CD4-positive, alpha-beta T cell treated with Interleukin-4 for 4 hours (primary cell): ENCODE measurements at places on chromosomes 3 and 15.

GRCh38 chr3:181076558-181076957 is 87.0 kb upstream of the DNAJC19 start:
- no peak for DNase-seq

- no peak for DNase-seq
Measured at GRCh38 chr3:32421991-32422859, 30.6 kb downstream of the CMTM7 start.

DNA sequence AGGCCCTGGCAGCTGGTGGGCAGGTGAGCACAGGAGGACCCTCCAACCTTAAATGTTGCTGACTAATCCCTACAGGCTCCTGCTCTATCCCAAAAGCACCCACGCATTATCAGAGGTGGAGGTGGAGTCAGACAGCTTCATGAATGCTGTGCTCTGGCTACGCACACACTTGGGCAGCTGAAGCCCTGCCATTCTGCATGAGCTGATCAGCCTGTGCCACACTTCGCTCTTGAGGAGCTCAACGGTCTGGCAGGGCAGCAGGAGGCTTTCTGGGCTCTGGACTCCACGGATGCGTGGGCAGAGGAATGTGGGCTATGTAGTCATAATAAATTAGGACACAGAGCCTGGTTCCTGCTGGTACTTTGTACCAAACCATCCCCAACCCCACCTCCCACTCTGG is 6.1 kb downstream of the MST1 start:
- DNase-seq = no peak

- no peak for DNase-seq
Measured at GRCh38 chr3:13800064-13800463, 79.8 kb downstream of the WNT7A start.

DNA sequence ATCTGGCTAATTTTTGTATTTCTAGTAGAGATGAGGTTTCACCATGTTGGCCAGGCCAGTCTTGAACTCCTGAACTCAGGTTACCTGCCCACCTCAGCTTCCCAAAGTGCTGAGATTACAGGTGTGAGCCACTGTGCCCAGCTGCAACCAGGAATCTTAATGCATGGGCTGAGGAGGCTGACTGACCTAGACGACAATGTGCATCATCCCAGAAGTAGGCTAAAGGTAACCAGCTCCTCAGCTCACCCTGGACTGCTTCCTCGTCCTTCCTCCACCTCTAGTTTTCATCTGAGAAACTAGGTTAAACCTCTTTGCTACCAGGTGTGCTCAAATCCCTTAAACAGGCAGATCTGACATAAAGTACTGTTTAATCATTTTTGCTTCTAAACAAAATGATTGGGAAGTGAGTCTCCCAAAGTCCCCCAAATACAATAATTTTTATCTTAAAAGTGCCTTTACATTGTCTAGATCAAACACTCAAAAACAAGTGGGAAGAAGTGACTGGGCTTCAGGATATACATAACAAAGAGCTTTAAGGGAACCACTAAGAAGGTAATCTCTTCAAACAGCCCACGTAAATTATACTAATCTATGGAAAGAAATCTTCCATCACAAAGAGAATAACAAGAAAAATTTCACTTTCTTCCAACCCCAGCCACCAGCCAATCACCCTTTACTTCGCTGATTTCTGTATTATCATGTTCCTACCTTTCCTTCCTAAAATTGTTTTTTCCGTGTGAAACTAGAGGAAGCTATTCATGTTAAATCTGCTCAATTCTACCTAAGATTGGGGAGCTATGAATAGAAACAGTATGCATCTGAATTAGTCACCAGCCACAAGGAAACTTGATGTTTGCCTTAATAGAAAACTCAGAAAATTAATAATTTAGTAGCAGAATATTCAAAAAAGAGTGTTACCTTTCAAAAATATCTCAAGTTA is 34.7 kb downstream of the IGF2BP2 start:
- DNase-seq = no peak

- peak; percentile 71 for DNase-seq
Measured at GRCh38 chr15:40344631-40345120, 3.9 kb upstream of the CCDC9B start.

DNA sequence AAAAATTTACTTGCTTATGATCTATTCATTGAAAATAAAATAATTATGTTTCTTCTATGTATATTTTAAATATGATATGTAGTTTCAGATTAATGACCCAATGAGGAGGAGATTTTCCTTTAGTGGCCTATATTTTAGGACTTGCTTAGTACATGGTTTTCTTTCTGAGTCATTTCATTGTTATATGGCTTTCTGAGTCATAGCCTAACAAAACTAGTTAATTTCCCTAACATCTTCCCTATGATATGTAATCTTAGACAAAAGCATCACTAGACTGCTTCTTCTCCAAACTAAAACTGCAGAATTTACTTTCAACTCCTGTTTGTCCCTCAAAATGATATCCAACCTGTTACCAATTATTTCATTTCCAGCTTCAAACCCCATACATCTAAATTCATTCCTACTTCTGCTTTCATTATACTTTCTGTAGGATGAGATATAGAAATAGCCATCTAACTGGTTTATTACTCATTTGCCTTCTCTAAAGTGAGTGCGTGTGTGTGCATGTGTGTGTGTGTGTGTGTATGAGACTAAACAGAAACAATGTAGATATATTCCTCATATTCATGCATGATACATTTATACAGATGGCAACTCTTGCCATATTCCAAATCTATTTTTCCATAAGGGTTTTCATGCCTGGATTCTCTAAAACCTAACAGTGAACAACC is 915.0 kb upstream of the GBE1 start:
- no peak for DNase-seq

DNA sequence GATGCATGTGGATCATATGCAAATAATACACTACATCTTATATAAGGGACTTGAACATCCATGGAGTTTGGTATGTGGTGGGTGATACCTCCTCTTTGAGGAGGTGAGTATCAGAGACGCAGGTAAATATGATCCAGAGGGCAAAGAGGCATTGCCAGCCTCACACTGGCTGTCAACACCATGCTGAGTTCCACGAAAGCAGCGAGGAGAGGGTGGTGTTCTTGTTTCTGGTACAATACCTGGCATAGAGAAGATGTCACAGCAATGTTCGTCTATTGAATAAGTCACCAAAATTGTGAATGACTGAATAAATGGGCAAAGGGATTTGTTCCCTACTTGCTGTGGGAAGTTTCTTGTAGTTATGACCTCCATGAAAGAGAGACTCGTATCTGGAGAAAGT is 182.2 kb downstream of the SNRPN start:
- no peak for DNase-seq

- no peak for DNase-seq
Measured at GRCh38 chr3:59994732-59995304, 945.0 kb upstream of the CFAP20DC start.

GRCh38 chr15:94683902-94684301 is 452.5 kb downstream of the MCTP2 start:
- DNase-seq = no peak

DNA sequence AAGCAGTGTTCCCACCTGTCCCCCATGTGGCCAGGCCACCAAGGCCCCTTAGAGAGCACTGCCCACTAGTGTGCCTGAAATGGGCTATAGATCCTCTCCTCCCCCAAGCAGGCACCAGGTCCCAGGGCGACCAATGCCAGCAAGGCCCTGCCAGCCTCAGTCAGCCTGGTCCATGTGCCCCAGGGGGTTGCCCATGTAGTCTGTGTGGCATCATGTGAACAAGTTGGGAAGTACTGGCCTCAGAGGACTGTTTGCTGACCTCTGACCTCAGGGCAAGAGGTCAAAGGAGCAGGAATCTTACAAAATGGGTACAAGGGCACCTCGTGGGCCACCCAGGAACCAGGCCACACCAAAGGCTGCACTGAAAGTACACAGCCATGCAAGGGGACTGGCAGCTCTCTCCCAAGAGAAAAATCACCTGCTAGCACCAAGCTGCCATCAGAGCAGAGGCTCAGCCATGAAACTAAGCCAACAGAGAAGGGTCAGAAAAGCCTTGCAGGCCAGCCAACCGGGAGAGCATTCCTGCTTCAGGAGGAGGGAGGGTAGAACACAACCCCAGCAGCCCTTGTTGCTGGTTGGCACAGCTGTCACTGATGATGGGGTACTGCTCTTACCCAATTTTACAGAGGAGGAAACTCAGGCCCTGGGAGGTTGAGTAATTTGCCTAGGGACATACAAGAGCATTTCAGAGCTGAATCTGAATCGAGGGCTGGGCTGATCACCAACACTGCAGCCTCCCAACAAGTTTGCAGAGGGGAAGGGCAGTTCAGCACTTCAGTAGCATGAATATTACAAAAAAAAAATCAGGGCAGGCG is 5.2 kb upstream of the FURIN start:
- DNase-seq = no peak

DNA sequence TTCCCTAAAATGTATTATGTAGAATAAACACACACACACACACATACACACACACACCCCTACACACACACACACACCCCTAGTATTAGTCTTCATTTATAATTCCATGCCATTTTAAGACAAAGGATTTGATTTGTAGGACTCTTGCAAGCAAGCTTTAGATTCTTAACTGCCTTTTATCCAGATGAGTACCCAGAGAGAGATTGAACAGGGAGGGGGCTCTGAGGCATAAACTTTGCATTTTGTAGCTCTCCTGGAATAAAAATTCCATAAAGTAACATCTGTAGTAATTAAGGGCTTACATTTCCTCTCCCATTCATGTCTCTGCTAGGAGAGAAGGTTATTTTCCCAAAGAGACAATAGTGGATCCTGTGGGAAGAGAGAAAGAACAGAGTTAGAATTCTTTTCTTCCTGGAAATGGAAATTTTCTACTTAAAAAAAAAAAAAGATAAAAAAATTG is 479.4 kb downstream of the RBMS3 start:
- no peak for DNase-seq

GRCh38 chr15:91294344-91294743 is 194.3 kb downstream of the SV2B start:
- no peak for DNase-seq

DNA sequence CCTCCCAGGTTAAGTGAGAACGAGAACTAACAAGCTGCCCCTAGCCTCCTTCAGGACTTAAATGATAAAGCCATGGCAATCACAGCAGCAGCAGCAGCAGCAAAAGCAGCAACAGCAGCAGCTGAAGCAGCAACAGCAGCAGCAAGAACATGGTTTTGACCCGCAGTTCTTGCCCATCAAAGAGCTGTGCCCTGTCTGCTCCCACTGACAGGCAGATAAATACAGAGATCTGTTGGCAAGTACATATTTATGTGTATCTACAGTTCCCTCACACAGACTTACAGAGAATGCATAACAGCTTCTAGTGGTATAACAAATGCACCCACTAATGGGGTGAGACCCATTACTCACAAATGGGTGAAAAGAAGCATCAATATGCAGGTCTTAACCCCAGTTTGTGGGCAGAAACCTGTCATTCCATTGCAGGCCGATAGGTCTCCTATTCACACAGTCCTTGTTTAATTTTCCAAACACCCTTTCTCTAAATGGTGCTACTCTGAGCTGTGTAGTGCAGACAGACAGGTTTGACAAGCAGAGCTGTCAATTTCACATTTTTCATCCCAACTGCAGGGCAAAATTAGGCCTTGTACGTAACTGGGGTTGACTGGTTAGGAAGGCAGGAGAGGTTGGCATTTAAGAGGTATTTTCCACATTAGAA is 316.3 kb downstream of the TIGIT start:
- DNase-seq = no peak

- no peak for DNase-seq
Measured at GRCh38 chr3:174776123-174776522, 83.0 kb upstream of the NAALADL2 start.

- DNase-seq = no peak
Measured at GRCh38 chr3:42975955-42976354, 3.2 kb upstream of the GASK1A start.

DNA sequence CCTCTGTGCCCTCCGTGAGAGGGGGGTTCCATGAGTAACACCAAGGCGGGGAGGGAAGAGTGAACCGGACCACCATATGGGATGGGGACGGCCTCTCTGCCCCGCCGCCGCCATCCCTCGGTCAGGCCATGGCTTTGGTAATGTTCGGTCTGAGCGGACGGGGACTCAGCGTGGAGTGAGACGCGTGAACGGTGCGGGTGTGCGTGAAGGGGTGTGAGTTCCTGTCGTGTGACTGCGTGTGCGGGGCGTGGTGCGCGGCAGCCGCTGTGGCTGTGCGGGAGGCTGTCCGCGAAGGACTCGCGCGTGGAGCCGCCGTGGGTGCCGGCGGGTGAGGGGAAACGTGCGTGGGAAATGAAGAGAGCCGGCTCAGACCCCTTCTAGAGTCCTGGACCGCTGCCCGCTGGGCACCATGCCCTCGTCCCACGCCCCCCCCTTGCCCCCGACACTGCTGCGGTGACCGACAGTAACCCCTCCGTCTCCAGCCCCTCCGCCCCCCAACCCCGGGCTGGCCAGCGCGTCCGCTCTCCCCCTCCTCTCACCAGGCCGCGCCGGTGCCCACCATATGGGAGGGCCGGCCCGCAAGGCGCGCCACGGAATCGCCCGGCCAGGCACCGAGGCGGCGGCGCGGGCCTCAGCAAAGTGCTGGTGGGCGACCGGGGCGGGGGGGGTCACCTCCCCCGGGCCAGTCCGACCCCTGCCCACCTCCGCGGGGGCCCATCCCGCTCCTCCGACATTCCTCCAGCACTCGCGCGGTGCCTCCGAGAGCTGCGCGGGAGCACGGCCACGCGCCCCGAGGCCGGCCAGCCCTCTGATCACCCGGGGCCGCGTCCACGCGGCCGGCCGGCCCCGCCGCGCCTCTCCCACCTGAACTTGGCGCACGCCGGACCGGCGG is 589 bp downstream of the KLF15 start:
- no peak for DNase-seq

GRCh38 chr15:83278191-83278590 is 6.3 kb downstream of the BNC1 start:
- no peak for DNase-seq

DNA sequence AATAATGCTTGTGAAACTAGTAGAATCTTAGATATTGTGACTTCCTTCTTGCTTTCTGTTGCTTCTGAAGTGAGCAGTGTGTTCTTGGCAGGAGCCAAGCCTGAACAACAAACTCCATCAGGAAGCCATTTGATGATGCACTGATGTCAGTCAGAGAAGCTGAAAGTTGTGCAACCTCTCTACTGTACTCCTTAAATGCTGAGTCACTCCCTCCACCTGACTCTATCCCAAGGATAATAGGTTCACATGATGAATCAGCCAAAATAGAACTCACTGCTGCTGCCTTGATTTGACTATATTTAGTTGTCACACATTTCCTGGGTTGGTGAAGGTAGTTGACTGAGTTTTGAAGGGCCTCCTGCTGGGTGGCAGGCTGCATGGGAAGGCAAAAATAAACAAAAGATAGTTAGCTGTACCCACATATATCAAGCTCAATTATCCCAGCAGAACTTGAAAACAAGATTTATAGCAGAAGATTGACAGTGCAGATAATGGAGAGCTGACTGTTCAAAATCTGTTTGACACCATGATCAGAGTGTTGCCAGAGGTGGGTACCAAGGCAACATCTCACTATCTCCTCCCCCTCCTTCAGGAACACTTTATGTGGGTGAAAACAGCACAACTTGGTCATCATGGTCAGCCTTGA is 328.4 kb upstream of the DPH6 start:
- no peak for DNase-seq

DNA sequence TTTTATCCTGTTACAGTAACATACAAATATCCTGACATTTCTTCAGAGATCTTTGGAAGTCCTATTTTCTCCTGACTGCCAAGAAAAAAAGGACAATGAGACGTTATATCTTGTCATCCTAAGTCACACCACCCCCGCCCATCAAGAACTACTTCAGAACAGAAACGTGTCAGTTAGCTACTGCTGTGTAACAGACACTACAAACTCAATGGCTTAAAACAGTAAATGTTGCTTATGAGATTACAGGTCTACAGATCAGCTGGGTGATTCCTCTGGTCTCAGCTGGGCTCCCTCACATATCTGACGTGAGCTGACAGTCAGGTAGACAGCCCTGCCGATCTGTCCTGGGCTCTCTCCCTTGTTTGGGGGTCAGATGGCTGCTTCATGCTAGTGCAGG is 20.5 kb upstream of the CCDC174 start:
- DNase-seq = no peak
